Mesenteric fat pad (tissue), 1 donor: ENCODE measurements at places on chromosomes 16 and 17. TPM values are rescaled to one million over a fixed set of nuclear protein-coding genes. Genes with fewer than 3 reads are reported as not detected.

CCL17 gene
- not detected for total RNA-seq

TEKT1 gene
- not detected for total RNA-seq

CMIP gene
- total RNA-seq, result 68.4 TPM

GRCh38 chr16:2468725-2469398 lies 2.2 kb upstream of the NTN3 start:
- DNase-seq, result no peak

DNA sequence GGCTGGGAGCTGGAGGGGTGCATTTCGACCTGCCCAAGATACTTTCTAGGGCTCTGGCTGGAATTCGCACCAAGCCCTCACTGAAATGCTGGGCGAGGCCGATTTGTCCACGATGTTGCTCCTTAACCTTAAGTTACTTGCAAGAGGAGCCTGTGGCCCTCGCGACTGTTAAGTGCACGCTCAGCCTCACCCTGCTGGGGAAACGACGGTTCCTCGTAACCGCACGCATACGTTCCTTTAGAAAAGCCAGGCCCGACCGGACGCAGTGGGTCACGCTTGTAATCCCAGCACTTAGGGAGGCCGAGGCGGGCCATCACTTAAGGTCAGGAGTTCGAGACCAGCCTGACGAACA lies 607 bp upstream of the NCOR1 start:
- peak; percentile 90 for DNase-seq

GRCh38 chr17:56186222-56186786 lies 33.0 kb downstream of the ANKFN1 start:
- no peak for DNase-seq

GRCh38 chr16:30561089-30561816 lies 3.1 kb upstream of the ZNF764 start:
- DNase-seq, result no peak

GRCh38 chr17:65718601-65719000 lies 157.2 kb upstream of the AXIN2 start:
- DNase-seq, result no peak

DNA sequence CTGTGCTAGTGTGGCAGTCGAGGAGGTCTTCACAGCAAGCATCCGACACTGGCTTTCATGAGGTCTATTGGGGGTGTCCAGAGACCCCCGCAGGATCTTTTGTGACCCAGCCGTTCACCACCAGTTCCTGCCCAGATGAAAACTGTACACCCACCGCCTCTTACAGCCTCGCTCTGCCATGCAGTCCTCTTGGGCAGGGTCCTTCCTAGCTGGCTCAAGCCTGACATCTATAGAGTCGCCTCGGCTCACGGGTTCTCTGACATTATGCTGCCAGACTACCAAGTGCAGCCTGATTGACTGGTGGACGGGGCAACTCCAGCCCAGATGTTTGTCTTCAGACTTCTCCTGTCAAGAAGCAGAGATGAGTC lies 14.6 kb upstream of the CLEC10A start:
- no peak for DNase-seq

- DNase-seq, result no peak
These were observed 20.5 kb downstream of the METTL9 start for GRCh38 chr16:21619765-21620425.

DNA sequence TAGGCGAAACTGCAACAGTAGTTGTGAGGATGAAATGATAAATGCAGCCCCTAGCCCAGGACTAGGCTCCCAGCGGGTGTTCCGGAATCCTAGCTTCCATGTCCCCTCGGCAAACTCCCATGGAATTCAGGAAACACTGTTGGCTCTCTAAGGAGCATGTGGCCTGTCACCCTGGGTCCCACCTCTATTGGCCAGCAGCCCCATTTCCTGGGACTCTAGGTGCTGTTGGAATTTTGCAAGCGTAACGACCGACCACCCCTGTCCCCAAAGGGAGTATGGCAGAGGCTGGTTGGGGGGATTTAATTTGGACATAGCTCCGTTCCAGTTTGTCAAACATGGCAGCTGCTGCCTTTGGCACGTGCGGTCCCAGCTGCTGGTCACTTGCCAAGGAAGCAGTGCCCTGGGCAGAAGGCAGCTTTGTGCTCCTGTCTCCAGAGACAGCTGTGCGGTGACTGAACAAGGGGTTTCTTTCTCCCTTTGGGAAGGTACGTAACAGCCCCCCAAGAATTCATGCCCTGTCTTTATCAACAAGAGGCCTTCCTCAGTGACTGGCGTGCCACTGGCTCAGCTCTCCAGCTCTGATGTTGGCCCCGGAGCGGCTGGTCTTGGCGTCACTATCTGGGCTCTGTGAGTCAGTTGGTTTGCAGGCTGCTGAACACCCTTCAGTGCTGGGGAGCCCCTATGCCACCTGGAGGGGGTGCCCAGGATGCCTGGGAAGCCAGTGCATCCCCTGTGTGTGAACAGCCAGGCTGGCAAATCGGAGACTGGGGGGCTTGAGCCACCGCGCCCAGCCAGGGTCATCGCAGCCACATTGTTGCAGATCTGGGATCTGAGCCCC lies 235.2 kb upstream of the TNRC6C start:
- DNase-seq, result peak; percentile 78
